ENCODE measurements at places on chromosomes 11 and 22.

- DNase-seq = no peak
These were observed 730 bp upstream of the TNNI2 start for GRCh38 chr11:1838077-1838425.

- DNase-seq = no peak
These were observed 2.8 kb upstream of the CRACR2B start for GRCh38 chr11:824942-825341.

GRCh38 chr11:134038897-134039470 lies 29.9 kb upstream of the JAM3 start:
- no peak for DNase-seq

DNA sequence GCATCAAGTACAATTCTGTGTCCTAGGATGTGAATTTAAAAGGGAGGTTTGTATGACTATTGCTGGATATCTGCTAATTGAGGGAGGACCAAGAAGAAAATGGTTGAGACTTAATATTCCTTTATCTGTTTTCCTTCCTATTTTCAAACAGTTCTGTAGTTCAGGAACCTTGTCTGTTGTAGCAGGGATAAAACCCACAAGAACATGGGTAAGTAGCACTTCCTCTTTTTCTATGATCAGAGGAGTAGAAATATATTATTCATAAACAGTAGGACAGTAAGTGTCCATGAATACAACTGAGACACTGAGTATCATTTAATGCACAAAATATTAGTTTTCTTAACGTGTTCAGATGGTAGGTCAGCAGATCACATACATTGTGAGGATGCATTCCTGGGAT lies 7.6 kb downstream of the MS4A3 start:
- DNase-seq = no peak

- DNase-seq = no peak
These were observed 80.7 kb downstream of the MN1 start for GRCh38 chr22:27720860-27721259.

- DNase-seq = no peak
These were observed 18.5 kb upstream of the OR8G1 start for GRCh38 chr11:124222407-124222806.

- DNase-seq = no peak
These were observed 66.1 kb upstream of the ARHGAP32 start for GRCh38 chr11:129258205-129258604.

- DNase-seq = no peak
These were observed 31.6 kb upstream of the MYH9 start for GRCh38 chr22:36419177-36419911.

- DNase-seq = no peak
These were observed 670 bp downstream of the LSP1 start for GRCh38 chr11:1853376-1854131.

DNA sequence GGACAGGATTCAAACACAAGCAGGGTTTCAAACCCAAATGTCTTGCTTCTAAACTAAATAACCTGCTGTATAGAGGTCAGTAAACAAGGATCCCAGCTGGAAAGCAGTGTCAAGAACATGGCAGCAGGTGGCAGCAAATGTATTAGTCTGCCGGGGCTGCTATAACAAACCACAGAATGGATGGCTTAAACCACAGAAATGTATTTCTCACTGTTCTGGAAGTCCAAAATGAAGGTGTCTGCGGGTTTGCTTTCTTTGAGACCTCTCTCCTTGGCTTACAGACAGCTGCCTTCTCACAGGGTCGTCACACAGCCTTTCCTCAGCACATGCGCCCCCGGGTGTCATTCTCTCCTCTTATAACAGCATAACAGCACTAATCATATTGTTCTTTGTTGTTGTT lies 65.1 kb upstream of the LRRC55 start:
- no peak for DNase-seq

- DNase-seq = peak; percentile 85
These were observed 2.3 kb downstream of the ACY3 start for GRCh38 chr11:67648140-67648795.

GRCh38 chr11:75810637-75811390 lies 4.2 kb upstream of the UVRAG start:
- peak; percentile 55 for DNase-seq

- no peak for DNase-seq
These were observed 56.3 kb upstream of the DDI1 start for GRCh38 chr11:103980108-103980507.

DNA sequence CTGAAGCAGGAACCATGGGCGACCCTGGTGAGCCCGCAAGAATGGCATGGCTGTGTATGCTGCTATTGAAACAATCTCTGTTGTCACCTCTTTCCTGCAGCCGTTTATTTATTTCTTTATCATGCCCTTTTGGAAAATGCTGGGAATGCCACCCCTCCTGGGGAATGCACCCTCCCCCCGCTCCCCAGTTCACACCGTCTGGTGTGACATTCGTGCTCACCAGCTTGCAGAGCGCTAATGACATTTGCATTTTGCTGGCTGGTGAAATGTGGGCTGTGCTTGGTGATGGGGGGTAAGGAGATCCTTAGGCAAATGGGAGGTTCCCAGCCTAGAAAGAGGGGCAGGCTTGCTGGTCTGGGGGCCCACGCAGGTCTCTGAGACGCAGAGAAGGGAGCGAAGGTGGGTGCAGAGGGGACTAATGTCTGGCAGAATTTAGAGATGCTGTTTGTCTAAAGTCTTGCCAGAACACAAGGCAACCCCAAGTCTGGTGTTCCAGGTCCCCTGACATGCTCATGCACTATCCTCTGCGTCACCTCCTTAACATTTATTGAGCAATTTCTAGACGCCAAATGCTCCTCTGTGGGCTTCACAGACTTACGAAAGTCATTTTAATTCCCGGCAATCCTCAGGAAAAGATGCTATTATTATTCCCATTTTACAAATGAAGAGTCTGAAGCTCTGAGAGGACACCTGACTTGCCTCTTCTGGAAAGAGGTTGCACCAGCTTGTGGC lies 91.7 kb downstream of the TP53I11 start:
- DNase-seq = no peak

DNA sequence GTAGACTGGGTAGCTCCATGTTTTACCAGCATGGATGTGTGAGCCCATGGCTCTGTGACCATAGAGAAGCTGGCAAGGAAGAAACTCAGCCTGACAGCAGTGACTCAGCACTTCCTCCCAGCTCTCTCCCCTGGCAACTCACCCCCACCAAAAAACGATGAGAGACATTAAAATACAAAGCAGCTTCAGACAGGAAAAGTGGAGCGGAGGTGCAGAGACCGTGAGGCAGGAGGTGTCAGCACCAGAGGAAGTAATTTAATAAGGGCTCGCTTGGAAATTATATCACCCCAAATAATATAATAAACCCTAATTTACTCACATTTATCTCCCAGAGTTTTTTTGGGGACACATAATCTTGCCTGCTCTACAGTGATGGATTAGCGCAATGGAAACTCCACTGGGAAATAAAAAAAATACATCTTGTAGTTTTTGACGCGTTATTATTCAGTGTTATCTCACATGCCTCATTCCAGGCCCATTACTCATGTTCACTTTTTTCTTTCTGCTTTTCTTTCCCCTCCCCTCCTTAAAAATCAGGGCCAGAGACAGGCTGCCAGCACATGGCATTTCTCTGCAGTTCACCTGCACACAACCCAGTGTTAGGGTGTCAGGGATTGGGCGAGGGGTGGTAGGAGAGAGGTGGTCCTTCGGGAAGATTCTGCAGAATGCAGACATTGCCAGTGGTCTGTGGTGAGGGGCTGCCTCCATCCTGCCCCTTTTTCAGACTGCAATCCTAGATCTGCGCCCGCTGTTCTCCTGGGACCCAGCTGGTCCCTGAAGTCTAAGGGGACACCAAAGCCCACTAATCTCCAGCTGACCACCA lies 170.8 kb downstream of the BUD13 start:
- DNase-seq = no peak

DNA sequence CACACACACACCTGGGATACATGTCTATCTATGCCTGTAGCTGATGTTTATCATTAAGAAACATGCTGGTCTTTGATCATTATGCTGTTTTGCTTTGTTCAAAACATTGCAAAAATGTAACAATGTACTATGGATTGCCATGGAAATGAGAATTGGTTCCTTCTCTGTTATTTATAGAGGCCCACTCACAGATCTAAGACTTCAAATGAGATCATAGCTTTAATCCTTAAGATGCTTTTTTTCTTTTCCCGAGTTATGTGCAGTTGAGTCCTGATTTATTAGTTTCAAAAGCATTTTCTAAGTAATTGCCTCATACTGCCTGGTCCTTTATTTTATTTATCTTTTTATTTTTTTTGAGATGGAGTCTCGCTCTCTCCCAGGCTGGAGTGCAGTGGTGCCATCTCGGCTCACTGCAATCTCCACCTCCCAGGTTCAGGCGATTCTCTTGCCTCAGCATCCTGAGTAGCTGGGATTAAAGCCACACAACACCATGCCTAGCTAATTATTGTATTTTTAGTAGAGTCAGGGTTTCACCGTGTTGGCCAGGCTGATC lies 131.4 kb downstream of the LUZP2 start:
- DNase-seq = no peak

DNA sequence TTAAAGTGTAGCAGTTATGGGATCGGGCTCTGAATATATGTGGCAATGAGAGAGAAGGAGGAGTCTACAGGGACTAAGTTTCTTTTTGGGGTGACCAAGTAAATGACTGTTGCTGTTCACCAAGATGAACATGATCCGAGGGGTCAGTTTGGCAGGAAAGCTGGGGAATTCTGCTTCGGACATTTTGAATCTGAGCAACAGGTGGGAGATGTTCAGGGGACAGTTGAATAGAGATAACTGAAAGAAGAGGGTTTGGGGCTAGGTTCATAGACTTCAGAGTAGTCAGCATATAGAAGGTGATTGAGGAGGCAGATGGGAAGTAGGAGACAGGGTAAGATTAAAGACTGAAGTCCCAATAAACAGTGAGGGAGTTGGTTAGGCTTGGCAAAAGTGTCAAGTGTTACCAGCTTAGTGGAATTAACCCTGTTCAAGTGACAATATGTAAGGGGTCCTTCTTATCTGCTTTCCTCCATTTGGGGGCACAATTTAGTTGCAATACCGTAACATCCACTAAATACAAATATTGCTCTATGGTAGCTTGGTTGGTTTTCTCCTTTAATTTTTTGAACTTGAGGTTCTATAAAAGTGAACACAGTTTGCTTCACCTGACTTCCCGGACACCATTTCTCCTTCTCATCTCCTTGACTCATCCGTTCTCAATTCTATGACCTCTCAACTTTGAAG lies 2.9 kb upstream of the ENTHD1 start:
- no peak for DNase-seq

- no peak for DNase-seq
These were observed 3.1 kb downstream of the EIF3M start for GRCh38 chr11:32586576-32587190.

- DNase-seq = no peak
These were observed 52.0 kb downstream of the CASP12 start for GRCh38 chr11:104846216-104846615.

- no peak for DNase-seq
These were observed 29.3 kb upstream of the TCF20 start for GRCh38 chr22:42299586-42300258.

- peak; percentile 73 for DNase-seq
These were observed 3.6 kb upstream of the APOBEC3A start for GRCh38 chr22:38953577-38954413.

DNA sequence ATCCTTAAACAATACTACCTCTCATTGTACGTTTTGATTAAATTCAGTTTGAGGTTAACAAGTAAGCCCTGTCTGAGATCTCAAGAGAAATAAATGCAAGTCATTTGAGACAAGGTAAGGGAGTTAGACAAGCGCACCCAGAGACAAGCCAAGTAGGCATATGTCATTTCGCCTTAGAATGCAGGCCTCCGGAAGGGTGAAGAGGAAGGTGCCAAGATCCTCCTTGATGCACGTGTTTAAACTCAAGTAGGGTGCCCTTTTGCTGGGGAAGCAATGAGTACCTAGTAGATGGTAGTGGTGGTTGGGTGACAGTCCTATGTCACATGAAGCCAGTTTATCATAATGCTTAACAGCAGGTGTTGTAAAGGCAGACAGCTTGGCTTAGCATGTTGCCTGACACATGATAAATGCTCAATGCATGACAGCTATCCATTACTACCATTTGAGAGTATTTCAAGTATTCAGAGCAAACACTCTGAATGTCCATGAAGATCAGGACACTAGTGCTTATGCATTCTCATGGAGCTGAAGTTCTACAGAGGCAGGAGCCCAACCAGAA lies 415.9 kb downstream of the TMEM135 start:
- no peak for DNase-seq

DNA sequence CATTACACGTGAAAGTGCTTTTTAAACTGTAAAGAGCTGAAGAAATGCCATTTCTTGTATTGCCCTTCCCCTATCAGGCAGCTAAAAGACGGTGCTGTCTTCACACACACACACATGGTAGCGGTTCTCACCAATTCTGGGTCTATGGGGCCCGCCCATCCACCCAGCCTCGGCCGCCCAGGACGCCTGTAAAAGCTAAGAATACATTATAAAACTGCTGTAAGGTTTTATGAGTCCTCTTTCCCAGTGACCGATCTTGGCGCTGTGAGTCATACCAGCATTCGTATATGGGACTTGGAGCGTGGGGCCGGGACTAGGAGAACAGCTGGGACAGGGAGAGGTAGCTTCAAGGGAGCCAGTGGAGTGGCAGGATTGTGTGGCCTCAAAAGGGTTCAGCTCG lies 149.7 kb upstream of the CADM1 start:
- no peak for DNase-seq

DNA sequence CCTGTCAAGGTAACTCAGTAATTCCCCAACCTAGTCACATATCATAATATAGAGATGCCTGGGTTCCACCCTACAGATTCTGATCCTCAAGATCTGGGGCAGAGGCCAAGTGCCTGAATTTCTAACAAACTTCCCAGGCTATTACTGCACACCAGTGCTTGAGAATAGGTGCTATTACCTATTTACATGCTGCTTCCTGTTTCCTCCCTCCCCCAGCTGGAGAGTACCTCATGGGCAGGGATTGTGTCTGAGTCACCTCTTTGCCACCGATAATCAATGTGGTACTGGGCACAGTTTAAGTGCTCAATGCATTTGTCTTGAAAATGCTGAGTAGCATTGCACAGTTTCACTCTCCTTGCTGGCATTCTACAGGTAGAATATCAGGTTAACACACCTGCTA lies 582.2 kb upstream of the CADM1 start:
- DNase-seq = no peak

DNA sequence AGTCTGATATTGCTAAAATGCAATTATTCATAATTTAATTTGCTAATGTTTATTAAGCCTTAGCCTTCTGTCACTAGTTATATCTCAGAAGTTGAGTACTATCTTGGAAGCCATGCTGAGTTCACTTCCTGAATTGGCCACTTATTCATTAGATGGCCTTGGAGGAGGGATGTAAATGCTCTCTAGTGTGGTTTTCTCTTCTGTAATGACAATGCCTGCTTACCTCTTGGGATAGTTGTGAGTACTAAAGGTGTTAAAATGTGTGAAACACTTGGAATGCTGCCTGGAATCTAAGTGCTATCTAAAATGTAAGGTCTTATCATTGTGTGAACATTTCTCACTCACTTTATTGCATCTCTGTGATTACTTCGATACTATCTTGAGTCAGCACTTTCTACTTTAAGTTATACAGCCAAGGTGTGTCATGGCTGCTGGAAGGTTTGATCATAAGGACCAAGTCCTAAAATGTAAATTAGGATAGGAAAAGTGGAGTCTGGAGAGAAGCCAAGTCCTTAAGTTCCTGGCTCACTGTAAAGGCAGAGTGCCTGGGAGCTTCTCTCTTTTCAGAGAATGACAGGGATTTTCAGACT lies 12.4 kb downstream of the GLYATL2 start:
- DNase-seq = no peak

All from GM06990 (cell line).